ENCODE measurements at places on chromosomes 16 and 17. TPM values are rescaled to one million over a fixed set of nuclear protein-coding genes. Genes with fewer than 3 reads are reported as not detected.

- DNase-seq: no peak
Observed at GRCh38 chr16:63896383-63897109, 1225.3 kb downstream of the CDH11 start.

DNA sequence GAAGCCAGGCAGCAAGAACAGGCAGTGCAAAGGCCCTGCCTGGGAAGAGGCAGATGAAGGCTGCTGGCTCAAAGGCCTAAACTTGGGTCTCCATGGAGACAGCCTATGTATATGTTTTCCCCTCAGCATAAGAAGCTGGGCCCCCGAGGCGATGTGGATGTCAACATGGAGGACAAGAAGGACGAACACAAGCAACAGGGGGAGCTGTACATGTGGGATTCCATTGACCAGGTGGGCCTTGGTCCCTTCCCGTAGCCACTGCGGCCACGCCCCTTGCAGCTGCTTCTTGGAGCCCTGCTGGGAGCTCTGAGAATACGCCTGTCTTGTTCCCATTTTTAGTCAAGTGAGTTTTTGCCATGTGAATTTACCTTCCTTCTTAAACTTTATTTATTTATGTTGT, 106.0 kb downstream of the SDR42E1 start:
- DNase-seq: no peak

DNA sequence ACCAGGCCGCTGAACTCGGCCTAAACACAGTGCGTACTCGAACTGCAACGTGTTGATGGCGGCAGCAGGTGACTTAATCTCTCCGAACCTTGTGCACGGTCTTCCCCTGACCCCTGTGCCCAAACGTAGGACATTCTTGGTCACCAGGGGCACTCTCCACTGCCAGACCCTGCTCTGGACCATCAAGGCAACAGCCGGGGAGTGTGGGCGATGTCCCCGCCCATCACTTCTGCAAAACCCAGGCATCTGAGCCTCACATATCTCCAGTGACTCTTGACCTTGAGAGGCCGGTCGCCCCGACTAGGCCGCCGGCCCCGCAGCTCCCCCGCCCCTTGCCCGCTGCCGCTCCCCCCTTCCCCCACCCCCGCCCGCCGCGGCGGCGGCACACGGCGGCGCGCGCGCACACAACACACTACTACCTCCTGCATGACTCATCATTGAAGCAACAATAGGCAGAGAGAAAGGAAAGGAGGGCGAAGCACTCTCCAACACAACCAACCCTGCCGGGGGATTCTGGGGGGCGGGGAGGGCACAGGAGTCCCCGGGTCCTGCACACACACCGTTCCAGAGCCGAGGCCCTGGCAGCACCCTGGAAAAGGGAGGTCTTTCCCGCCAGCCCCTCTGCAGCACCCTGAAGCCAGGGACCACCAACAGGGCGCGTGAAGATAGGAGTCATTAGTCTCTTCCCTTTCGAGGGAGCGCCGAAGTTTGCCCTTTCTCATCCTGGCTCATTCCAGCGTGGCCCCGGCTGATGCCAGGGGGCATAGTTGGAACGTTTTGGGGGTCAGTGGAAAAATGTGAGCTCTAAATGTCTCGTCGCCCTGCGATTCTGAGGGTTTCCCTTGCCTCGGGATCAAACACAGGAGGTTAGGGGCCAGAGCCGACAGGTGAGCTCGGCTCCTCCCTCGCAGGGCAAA, 1.9 kb downstream of the MNT start:
- peak; percentile 78 for DNase-seq

DNA sequence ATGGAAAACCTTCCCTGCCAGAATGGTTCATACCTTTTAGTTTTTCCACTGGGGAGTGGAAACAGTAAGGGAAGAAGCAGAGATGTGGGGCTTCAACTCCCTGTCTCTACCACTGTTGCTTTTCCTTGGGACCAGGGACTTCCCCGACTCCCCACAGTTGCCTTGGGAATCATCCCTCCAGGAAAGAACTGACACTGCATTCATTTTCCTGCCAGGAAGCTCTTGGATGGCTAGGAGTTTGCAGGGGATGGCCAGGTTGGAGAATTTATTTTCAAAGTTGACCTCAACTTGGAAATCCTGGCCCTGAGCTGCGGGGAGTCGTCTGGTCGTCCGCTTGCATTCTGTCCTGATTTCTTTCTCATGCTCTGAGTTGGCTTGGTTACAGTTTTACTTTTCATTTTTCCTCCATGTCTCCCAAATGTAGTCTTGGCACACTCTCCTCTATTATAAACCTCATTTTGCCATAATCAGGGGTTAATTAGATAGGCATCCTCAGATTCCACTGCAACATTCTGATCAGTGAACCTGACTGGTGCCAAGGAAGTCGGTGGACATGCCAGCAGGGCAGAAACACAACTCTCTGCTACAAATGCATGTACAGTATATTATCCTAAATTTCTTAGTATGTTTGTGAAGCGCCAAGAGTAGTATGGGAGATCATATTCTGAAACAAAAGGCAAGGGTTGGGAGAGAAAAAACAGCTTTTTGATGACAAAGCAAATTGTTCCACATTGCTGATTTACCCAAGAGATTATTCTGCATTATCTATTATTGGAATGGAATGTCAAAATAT, 220.5 kb upstream of the XYLT1 start:
- no peak for DNase-seq

DNA sequence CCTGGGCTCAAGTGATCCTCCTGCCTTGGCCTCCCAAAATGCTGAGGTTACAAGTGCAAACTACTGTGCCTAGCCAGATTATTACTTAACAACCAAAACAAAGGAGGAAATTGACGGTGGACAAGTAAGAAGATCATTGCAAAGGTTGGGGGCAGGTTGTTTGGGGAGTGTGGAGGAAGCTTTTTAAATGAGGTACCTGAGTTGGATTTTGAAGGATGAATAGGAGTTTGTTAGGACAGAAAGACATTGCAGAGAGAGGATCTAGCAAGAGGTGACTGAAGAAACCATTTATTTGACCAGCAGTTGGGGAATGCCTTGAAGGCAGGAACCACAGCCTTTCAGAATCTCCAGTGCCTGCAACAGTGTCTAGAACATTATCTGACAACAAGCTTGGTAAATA, 51.3 kb downstream of the ABCC1 start:
- no peak for DNase-seq

DNA sequence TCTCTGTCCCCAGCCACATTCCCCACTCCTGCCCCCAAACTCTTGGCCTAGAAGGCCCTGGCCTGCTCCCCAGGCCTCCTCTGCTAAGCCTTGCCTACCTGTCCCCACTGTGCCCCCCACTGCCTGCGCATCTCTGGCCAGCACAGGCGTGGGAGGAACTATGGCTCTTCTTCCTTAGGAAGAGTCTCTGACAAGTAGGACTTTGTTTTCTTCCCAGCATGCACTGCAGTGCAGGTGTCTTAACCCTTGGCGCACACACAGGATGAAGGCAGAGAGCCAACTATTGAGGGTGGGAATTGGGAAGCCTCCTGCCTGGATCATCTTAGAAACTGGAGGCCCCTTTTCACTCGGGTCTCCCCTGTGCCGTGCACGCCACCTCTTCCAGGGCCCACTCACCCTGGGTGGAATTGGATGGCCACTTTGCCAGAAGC, 3.6 kb downstream of the AMDHD2 start:
- no peak for DNase-seq

DNA sequence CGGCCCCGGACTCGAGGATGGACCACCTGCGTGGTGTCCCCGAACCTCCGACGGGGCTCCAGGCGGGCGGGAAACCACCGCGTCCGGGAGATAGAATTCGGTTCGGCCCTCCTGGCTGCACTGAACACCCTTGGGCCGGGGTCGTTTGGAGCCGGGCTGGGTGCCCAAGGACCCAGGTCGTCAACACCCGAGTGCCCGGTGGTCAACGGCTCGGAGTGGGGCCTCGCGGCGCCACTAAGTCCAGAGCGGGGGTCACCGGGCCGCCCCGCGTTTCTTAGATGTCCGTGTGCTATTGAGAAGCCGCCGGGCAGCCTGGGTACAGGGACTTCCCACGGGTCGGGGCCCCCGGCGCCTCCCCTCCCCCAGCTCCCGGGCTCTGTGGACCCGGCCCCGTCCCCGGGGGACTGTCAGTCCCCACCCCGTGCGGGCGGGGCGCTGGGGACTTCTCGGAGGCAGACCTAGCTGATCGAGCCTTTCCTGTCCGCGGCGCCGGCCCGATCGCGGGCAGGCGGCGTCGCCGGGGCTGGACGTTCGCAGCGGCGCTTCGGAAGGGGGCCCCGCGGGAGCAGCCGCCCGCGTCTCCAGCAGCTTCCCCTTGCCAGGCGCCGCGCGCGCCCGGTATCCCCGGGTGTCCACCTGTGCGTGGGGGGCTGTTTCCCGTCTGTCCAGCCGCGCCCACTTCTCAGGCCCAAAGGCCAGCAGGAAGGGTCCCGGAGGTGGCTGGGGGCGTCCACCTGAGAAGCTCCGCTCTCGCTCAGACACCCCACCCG, 655 bp upstream of the NPTX1 start:
- DNase-seq: no peak

DNA sequence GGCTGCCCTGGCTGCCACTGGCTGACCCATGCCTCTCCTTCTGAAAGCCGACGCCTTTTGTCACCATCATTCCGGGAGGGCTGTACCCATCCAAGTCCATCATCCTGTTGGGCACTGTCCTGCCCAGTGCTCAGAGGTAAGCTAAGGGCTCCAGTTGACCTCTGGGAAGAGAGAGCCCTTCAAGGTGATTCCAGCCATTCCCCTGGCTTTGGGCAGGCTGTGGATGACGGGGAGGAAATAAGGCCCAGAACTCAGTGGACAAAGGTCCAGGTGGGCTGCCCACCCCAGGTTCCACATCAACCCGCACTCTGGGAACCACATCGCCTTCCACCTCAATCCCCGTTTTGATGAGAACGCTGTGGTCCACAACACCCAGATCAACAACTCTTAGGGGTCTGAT, 45.8 kb downstream of the NOS2 start:
- no peak for DNase-seq

- DNase-seq: peak; percentile 52
Observed at GRCh38 chr17:42233156-42233555, 38.9 kb upstream of the GHDC start.

DNA sequence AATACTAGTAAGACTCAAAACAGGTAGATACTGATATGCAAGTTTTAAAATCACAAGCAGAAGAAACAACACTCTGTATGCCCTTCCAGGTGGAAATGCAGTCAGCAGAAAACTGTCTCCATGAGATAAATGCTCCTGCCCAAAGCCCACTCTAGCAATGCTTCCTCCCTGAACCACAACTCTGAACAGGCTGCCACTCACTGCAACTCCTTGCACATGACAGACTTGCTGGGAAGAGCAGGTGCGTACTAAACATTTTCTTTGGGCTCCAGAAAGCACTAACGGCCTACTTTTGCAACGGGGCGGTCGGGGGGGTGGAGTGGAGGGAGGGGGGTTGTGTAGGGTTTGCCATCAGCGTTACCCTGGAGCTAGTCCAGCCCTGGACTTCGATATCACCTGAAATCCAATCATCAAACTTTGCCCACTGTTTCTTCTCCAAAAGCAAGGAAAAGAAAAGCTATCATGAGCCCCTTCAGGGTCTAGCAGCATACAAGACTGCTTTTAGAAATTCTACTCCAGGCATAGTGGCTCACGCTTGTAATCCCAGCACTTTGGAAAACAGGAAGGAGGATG, 46.1 kb downstream of the ANKRD11 start:
- no peak for DNase-seq

DNA sequence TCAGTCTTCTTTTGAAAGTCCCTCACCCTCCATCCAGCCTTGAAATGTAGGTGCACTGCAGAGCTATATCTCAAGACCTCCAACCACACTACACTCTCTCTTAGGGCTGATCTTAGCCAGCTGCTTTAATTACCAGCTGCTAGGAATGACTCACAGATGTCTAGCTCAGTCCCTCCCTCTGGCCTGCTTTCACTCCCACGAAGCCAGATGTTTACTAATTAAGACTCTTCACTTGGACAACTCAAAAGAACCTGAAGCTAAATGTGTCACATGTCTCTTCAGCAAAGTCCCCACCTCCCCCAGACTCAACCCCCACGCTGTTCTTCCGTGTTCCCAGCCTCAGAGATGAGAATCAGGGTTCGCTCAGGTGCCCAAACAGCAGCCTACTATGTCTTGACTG, 2.6 kb downstream of the GTF3C1 start:
- peak; percentile 70 for DNase-seq

DNA sequence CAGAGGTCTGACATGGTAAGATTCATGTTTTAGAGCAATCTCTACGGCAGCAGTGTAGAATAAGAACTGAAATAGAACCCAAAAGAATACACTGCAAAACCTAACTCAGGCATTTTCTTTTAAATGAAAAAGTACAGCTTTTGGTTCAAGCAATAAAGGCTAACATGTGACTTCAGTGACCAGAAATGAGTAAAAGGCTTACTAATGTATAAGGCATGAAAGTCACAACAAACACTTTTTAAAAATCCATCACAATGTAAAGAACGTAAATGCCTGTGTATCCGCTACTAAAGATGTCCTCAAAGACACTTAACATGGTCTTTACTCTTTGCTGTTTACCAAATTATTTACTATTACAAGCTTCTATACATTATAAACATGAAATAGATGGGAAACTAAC, 16.6 kb downstream of the KIAA0753 start:
- DNase-seq: no peak

DNA sequence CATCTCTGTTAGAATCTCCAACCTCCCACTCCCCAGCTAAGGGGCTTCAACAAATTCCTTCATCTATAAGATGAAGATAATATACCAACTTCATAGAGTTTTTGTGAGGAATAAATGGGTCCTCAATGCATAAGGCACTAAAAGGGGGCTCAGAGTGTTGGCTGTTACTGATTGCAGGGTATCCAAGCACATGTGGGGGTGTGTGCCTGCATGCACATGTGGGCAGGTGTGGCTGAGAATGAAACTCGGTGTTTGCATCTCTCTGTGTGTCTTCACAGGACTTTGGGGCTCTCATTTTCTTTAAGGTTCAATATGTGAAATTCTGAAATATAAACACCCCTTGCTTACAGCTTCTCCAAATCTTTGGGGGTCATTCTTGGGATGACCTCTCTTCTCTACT, 4.1 kb upstream of the PPP1R9B start:
- DNase-seq: no peak

GRCh38 chr16:54487933-54488332, 201.3 kb upstream of the IRX3 start:
- DNase-seq: no peak

KRTAP2-1 gene
- not detected for total RNA-seq

NOTUM gene
- 0.05 TPM for total RNA-seq

UQCRC2 gene
- total RNA-seq: 268 TPM

SHMT1 gene
- 27.6 TPM for total RNA-seq

FTO gene
- 196 TPM for total RNA-seq

CD19 gene
- not detected for total RNA-seq

DCAKD gene
- 22.4 TPM for total RNA-seq

NUTF2 gene
- total RNA-seq: 241 TPM

NLK gene
- 32.7 TPM for total RNA-seq

ITGAX gene
- 0.05 TPM for total RNA-seq

C16orf89 gene
- total RNA-seq: not detected

NOD2 gene
- 0.10 TPM for total RNA-seq
